ENCODE measurements at places on chromosomes 3 and 15.
A peak's percentile ranks its signal among the peaks of the same experiment; 100 is the strongest.

- DNase-seq, result no peak
Observed at GRCh38 chr3:107412376-107412775, 35.1 kb downstream of the CCDC54 start.

GRCh38 chr15:62449638-62450037 lies 284.6 kb upstream of the C2CD4B start:
- no peak for DNase-seq

DNA sequence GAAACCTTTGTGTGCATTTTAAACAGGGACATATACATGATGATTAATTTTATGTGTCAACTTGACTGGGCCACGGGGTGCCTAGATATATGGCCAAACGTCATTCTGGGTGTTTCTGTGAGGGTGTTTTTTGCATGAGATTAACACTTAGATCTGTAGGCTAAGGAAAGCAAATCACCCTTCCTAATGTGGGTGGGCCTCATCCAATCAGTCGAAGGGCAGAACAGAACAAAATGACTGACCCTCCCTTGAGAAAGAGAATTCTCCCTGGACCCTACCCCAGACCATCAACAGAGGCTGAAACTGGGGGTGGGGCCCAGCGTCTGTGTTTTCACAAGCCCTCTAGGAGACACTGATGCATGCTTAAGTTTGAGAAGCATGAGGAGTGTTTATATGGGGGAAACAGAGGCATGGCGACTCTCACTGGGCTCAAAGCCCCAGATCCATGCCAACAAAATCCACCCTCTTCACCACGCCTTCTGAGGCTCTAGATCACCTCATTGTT lies 56.2 kb downstream of the ITGA11 start:
- no peak for DNase-seq

- no peak for DNase-seq
Observed at GRCh38 chr3:164459521-164460151, 618.7 kb downstream of the SI start.

GRCh38 chr3:165797551-165797950 lies 39.7 kb downstream of the BCHE start:
- no peak for DNase-seq

DNA sequence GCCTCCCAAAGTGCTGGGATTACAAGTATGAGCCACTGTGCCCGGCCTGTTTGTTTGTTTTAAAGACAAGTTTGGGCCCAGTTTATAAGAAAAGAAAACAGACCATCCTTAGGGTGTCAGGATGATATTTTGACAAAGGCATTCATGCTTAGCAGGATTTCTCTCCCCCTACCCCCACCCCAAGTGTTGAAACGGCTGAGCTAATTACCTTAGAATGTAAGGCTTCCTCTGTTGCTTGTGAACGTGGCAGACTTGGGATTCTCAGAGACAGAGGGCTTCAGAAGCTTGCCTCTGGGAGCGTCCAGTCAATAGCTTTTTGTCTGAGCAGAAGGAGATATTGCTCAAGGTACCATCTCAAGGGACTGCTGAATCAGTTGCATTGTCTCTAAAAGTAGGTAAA lies 24.0 kb downstream of the FLNB start:
- DNase-seq, result no peak

GRCh38 chr3:55690726-55691125 lies 203.6 kb upstream of the WNT5A start:
- no peak for DNase-seq

DNA sequence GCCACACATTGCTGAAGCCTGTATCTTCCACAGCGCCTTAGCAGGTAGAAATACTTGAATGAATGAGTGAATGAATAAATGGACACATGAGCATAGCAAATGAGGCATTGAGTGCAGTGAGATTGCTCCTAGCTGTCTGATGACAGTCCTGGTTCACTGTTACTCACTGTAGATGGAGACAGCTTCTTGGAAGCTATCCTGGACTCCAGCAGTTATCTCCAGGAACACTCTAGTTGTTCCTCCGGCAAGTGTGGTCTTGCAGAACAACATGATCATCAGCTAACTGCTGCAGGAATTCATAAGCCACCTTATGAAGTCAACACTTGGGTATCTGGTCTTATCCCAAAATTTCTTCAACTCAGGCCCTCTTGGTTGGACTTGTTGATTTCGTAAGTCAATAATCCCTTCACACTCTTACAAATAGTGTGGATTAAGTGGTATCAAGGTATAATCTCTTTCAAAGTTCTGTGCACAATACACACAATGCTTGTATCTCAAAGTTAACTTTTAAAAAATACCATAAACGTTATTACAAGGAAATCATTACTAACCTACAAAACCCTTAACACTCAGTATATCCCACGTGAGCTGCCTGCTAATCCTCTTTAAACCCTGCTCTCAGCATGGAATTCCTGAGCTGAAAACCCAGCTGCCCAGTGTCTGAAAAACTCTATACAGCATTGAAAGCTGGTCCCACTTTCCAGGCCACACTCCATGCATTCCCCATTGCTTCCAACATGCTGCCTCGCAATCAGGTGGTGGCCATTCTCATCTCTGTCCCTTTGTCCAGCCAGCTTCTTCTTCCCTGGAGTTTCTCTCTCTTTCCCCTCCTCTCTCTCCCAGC lies 14.4 kb upstream of the ZBTB38 start:
- no peak for DNase-seq

- no peak for DNase-seq
Observed at GRCh38 chr3:197428117-197428801, 127.5 kb downstream of the BDH1 start.

DNA sequence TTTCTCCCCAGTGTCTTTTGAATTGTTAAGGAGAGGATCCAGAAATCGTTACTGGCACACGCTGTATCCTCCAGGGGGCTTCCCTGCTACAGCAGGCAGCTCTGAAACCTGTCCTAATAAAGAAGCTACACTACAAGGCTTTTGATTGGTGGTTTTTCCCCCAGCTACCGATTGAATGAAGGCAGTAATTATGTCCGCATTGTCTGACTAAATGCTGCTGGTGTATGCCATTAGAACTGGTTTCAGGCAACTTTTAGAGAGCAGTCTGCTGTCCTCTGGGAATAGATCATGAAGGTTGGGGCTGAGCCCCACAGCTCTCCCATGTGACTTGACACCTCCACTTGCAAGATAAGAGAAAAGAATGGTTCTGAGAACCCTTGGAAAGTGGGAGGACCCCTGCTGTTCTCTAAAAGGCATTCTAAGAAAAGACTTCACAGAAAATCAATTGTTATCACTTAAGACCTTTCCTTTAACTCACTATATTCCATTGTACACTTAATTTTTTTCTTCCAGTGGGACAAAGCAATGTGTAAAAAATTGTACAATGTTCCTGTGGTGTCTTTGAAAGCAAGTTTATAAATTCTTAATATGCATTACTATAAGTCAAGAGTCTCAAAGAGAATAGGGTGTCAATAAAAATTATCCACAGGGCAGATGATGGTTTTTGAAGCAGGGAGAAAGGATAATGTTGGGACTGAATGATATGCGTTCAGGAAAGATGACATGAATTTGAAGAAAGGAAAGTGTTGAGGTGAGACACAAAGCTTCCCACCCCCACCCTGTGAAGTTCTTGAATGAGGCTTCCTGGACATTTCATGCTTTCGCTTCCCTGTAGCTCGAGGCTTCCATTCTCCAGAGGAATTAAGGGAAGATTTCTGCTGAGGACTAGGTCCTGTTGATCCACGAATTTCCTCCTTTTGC lies 53.0 kb upstream of the DAZL start:
- no peak for DNase-seq

DNA sequence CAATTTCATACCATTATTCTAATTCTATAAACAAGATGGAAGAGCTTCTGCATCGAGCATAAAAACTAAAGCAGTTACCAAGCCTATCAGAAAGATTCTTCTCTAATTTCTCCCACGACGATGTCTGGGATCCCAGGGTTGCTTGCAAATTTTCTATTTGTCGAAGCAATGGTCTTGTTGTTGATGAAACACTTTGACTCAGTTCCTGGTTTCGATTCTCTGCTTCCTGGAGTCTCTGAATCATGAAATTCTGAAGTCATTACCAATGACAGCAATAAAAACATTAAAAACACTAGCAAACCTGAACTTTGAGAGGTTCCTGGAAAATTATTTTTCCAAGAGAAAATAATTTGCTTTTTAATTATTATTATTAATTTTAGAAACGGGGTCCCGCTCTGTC lies 18.7 kb downstream of the TMF1 start:
- DNase-seq, result no peak

DNA sequence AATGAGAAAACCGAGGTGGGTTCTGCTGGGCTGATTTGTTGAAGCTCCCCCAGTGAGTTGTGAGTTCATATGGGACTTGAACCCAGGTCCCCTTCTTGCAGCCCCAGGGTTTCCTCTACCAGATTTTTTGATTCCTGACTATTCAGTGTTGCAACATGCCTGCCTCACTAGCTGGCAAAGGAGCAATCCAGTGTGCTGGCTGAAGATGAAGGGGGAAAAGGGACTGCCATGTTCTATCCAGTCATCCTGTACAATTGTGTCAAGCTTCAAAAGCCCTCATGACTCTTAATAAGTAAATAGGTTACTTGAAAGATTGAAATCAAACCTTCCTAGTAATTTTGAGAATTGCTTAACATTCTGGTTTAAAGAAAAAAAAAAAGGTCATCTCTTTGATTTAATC lies 211.5 kb upstream of the TP63 start:
- no peak for DNase-seq

GRCh38 chr15:32881528-32881927 lies 163.7 kb downstream of the GREM1 start:
- no peak for DNase-seq

- DNase-seq, result no peak
Observed at GRCh38 chr15:68365140-68365745, 66.7 kb downstream of the ITGA11 start.

GRCh38 chr15:78739996-78740903 lies 71.0 kb downstream of the ADAMTS7 start:
- no peak for DNase-seq

GRCh38 chr3:24519368-24520100 lies 24.9 kb upstream of the THRB start:
- DNase-seq, result no peak

GRCh38 chr3:122004107-122004506 lies 17.9 kb downstream of the ILDR1 start:
- DNase-seq, result no peak

- DNase-seq, result peak; percentile 69
Observed at GRCh38 chr3:187027531-187028278, 97.4 kb downstream of the ST6GAL1 start.
